NCI-H187 (cell line): ENCODE measurements at places on chromosomes 16 and 17.

DNA sequence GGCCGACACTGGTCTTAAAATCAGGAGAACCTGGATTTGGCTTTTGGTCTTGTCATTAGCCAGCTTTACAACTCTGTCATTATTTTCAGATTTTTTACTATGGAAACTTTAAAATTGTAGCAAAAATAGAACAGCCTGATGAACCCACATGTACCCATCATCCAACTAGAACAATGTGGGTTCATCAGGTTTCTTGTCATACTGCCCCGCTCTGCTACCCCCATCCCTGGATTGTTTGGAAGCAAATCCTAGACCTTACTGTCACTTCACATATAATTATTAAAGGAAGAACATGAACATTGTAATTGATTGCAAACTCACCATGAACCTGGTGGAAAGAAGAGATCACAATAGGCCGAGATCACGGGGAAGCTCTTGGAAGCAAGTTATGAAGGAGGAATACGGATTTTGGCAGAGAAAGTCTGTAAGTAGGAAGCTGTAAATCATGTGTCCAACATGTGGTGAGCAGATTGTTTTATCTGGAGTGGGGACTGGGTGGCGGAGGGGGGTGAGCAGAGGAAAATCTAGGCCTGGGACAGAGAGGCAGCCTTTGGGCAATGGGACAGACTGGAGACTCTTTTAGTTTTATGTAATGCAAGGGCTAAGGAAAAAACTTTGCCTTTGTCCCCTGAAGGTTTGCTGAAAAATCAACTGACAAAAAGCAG, 67.0 kb downstream of the PITPNC1 start:
- DNase-seq, result no peak

- no peak for DNase-seq
Observed at GRCh38 chr17:59327121-59327980, 4.1 kb upstream of the YPEL2 start.

GRCh38 chr17:78372841-78373240, 5.6 kb upstream of the PGS1 start:
- no peak for DNase-seq

DNA sequence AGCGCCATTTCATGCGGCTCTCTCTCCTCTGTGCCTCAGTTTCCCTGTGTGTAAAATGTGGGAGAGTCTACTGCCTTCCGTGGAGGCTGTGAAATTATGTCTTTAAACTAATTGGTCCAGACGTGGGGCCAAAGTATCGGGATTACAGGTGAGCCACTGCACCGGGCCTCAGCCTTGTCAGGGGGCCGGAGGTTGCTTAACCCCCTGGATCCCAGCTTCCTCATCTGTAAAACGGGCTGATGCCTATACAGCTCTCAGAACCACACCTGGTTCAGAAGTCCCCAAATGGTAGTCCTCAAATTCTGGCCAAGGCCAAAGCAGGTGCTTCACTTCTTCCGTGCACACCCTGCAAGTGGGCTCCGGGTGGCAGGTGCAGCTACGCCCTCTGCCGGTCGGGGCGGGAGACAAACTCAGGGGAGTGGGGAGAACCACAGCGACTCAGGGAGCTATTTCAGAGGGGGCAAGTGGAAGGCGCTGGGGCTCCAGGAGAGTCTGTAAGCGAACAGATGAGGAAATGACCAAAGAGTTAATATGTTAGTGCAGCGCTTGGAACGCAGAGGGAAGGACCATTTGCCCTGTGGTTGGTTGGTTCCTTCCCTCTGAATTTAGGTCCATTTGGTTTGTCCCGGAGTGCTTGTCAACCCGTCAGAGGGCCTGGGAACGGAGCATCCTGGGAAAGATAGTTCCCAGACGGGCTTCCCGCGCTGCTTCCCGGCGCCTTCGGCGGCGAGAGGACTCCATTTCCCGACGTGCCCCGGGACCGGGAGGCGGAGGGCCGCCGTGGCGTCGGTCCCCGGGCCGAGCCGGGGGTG, at the start of gene MGRN1:
Gene MGRN1, plus strand, starts transcription at position 812 of the 812 bp plus-strand sequence. CDS start 135 bp downstream, outside the sequence.
- peak; percentile 95 for DNase-seq

- DNase-seq, result no peak
Observed at GRCh38 chr17:40694584-40694983, 9.0 kb downstream of the KRT24 start.

- no peak for DNase-seq
Observed at GRCh38 chr16:12965274-12965804, 63.9 kb downstream of the SHISA9 start.
